ENCODE measurements at places on chromosomes 6 and 20. TPM values are rescaled to one million over a fixed set of nuclear protein-coding genes. Genes with fewer than 3 reads are reported as not detected.

DNA sequence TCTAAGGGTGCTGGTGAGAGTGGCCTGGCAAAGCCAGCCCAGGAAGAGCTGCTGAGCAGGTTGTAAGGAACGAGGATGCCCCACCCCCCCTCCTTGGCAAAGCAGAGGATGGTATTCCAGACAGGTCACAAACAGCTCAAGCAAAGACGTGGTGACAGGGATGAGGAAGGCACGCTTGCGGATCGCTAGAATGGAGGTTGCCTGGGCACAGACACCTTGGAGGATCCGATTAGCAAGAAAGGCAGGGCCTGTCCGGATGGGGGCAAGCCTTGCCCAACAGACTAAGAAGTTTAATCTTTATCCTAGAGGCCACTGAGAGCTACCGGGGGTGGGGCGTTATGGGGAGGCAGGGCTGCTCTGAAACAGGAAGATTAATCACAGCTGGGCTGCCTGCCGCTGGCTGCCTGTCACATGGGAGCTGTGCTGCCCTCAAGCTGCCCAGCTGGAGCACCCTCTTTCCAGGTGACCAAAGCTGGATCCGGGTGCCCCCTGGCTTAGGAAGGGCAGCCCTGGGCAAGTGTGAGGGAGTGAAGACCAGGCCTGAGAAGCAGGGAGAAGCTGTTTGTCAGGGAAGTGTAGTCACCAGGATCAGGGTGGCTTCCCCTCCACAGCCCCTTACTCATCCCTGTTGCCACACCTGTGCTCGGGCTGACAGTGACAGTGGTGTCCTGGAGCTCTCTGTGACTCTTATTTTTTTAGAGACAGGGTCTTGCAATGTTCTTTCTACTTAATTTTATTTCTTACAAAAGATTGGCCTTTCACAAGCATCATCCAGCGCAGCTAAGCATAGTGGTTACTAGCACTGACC is 9.1 kb upstream of the MAPK13 start:
- H3K27ac ChIP-seq: no peak overlapping the region
- H3K27me3 ChIP-seq: no peaks in the 10 kb centered on the region
- peaks cover 22% of the 10 kb centered on the region for H3K4me1 ChIP-seq
- H3K4me3 ChIP-seq: no peak overlapping the region

CTCFL gene
- 0.34 TPM for total RNA-seq

- no peak overlapping the region for H3K27ac ChIP-seq
- H3K27me3 ChIP-seq: no peaks in the 10 kb centered on the region
- H3K4me3 ChIP-seq: no peak overlapping the region
- peaks cover 32% of the 10 kb centered on the region for H3K4me1 ChIP-seq
- no peaks in the 10 kb centered on the region for H3K36me3 ChIP-seq
Observed at GRCh38 chr6:3446184-3446583, 10.7 kb downstream of the SLC22A23 start.

DNA sequence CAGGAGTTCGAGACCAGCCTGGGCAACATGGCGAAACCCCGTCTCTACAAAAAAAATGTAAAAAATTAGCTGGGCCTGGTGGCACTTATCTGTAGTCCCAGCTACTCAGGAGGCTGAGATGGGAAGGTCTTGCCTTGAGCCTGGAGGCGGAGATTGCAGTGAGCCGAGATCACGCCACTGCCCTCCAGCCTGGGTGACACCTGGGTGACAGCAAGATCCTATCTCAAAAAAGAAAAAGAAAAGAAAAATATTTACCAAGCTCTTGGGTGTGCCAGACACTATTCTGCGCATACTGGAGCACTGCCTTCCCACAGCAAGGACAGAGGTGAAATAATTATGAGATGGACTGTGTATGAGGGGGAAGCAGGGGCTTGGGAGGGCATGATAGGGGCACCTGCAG is 19.6 kb downstream of the POFUT1 start:
- no peak overlapping the region for H3K4me3 ChIP-seq
- no peak for DNase-seq

Data from HCT116 (cell line).